ENCODE measurements at places on chromosomes 7 and 10.

DNA sequence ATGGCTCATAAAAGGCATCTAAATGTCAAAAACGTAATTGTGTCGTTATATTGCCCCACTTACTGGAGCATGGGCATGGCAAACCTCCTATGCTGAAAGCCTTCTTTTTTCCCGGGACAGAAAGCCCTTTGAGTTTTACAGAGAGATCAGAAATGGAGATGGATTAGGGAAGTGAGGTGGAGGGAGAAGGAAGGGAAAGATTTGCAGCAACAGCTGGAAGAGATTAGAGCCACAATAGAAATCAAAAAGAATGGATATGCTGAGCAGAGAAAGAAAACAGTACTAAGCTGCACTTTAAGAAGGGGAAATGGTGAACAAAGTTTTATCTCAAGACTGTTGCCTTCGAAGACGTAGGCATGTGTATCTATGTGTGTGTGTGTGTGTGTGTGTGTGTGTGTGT is 97.2 kb upstream of the PCGF5 start:
- no peak for ATAC-seq

GRCh38 chr7:154832557-154833138 is 170.3 kb downstream of the PAXIP1 start:
- no peak for ATAC-seq

GRCh38 chr7:38561166-38561565 is 70.0 kb downstream of the AMPH start:
- ATAC-seq = no peak

GRCh38 chr10:69459101-69459790 is 8.0 kb downstream of the TSPAN15 start:
- ATAC-seq = no peak

- ATAC-seq = no peak
These were observed 463.6 kb downstream of the PLXNA4 start for GRCh38 chr7:132112657-132113056.

GRCh38 chr10:131678171-131678570 is 222.6 kb upstream of the PPP2R2D start:
- ATAC-seq = no peak

DNA sequence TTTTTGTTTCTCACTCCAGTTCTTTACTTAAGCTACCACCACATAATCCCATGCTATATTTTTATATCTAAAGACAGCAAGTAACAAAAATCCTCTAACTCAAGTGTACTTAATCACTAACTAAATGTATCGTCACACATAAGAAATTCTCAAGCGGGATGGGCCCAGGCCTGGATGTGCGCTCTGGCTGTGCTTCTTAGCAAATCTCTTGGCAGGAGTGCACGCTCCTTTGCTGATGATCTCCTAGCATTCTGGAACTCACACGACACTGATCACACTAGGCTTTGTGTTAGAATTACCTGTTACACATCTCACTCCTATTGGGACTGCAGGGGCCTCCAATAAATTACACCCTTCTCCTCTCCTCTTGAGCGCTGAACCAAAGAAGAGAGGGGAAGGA is 46.7 kb upstream of the CALD1 start:
- ATAC-seq = no peak

- no peak for ATAC-seq
These were observed 111.0 kb downstream of the GRID1 start for GRCh38 chr10:86255405-86256251.

GRCh38 chr10:133211959-133212852 is 17.8 kb upstream of the UTF1 start:
- no peak for ATAC-seq

DNA sequence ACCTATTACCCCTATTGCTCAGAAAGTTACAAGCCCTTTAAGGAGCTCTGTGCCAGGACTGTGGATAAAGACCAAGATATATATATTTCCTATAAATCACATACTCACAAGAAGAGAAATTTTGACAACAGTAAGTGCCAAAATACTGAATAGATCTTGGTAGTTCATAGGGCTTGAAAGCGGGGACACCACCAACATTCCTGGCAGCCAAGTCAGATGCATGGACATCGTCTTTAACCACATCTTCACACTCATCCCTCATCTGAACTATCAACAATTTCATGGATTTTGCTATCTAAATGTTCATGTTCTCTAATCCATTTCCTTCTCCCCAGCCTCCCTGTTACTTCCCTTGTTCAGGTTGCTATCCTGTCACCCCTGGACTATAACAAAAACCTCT is 67.5 kb upstream of the LRRC17 start:
- no peak for ATAC-seq

- no peak for ATAC-seq
These were observed 21.5 kb downstream of the POLL start for GRCh38 chr10:101566333-101567164.

DNA sequence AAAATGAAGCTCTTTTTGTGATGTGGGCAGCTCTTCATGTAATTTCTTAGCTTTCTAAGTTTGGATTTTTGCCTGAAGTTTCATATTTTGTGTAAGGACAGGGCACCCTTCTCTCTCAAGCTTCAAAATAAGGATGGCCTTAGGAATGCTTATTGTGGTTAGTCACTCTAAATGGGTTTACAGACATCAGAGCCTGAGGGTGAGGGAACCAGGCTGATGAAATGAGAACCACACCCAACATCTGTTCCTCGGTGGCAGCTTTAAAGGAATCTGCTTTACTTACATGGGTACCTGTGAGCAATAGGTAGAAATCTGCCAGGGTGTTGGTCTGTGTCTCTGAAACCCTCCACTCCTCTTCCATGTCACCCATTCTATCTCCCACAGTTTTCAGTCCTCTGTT is 174.3 kb downstream of the EMX2 start:
- ATAC-seq = no peak

GRCh38 chr7:42469341-42469740 is 232.3 kb upstream of the GLI3 start:
- ATAC-seq = no peak

DNA sequence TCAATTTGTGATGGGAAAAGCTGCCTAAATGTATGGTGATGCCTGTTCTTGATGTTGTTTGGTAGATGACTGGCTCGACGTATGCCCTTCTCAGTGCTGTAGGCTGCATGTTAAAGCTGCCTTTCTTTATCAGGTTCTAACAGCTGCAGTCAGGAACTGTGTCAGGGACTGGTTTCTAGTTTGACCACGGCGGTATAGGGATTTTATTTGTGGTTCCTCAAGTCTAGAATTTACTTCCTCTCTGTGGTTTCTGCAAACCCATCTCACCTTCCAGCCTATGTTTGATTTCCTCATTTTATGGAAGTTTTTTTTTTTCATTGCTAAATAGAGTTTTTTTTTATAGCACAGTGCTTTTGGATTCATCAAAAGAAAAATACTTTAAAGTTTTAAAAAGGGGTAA is 26.5 kb downstream of the LMTK2 start:
- peak; percentile 25 for ATAC-seq

GRCh38 chr7:92832534-92833023 is 3.8 kb downstream of the CDK6 start:
- ATAC-seq = peak; percentile 27

DNA sequence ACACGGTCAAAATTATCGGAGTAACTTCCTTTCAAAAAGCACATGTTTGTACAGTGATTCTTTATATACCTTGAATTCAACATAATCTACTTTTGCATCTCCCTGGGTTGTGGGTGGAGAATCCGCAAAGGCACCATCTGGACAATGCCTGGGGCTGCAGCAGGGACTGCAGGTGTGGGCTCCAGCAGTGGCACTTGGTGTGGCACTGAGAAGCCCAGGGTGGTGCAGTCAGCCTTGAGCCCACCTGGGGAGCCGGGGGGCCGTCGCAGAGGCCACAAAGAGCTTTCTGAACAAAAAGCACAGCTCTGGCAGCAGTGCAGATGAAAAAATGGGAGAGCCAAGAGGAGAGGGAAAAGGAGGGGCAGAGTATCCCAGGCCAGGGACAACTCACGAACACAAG is 22.2 kb downstream of the PARD3 start:
- no peak for ATAC-seq

GRCh38 chr10:131439705-131440104 is 128.2 kb upstream of the TCERG1L start:
- no peak for ATAC-seq

DNA sequence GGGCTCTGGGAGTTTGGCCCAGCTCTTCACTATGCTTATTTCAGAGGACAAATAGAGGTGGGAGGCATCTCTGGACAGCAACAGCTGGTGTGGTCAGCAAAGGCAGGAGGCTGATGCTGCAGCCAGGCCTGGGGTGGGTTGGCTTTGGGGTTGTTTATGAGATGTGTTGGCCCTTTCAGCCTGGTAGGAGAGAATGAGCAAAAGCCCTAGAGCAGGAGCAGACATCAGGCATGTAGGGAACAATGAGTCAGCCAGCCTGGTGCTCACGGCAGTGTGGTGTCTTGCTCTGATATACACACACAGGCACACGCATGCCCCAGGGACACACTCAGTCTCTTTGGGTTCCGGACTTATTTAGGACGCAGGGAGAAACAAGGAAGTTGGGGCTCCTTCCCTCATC is 157.1 kb downstream of the PRKCQ start:
- peak; percentile 97 for ATAC-seq

DNA sequence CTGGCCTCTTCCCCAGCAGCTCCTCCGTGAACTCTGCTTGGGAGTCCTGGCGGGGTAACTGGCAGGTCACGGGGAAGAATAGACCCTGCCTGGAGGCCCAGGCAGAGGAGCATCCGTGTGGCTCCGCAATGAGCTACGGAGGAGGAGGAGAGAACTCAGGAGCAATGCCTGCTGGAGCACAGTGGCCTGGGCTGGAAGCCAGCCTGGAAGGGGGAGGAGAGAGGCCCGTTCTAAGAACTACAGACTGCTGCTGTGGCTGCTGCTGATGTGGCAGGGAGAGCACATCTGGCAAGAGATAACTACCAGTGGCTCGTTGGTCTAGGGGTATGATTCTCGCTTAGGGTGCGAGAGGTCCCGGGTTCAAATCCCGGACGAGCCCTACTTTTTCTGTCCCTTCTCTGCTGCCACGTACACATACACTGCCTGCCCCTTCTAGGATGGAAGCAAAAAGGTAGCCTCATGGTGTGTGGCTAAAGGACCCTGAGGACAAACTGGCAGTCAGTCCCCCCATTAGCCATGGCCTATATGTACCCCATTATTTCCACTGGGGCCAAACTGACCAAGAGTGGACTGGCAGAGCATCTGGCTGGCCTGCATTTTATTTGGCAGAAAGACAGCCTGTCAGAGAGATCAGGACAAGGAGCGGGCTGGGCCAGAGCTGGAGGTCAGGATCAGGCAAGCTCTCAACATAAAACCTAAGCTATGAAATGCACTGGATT is 7.7 kb upstream of the OPN1SW start:
- no peak for ATAC-seq

DNA sequence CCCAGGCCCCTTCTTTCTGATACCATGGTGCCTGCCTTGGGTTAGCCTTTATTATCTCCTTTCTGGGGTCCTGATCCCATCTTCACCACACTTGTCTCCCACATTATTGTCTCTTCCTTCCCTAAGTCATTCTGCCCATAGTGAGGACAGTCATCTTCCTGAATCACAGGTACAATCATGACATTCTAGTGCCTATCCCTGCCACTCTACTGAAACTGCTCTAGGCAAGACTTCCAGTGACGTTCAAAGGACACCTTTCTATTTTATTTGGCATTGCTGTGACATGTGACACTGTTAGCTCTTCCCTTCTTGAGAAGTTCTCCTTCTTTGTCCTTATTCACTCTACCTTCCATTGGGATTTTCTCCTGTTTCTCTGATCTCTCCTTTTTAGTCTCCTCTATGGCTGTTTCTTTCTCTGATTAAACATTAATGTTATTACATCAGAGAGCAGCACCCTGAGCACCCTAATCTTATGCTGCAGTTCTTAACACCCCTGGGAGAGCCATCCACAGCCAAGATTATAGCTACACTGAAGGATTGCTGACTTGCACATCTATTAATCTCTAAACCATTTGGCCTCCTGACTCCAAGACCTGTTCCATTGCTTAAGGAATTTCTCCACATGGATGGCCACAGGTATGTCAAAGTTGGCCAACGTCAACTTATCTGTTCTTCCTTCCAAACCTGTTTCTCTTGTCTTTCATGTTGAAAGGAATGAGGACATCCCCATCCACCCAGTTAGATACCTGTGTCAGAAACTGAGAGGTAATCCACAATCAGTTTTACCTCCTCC is 10.9 kb downstream of the MACC1 start:
- no peak for ATAC-seq

DNA sequence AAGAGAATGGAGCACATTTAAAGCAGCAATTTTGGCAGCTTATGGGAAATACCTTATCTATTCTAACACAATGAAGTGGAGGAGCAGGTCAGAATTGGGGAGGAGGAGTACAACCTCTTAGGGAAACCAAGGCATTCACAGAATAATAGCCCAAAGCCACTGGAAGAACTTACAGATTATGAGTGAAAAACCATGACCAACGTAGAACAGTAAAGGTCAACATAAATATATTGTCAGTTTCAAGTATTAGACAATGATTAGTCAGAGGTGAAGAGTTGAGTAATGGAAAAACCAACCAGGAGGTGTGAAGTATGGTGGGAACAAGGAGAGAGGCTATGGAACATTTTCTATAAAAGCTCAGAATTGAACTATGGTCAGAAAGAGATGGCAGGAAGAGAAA is 304.3 kb upstream of the SP4 start:
- ATAC-seq = peak; percentile 9

DNA sequence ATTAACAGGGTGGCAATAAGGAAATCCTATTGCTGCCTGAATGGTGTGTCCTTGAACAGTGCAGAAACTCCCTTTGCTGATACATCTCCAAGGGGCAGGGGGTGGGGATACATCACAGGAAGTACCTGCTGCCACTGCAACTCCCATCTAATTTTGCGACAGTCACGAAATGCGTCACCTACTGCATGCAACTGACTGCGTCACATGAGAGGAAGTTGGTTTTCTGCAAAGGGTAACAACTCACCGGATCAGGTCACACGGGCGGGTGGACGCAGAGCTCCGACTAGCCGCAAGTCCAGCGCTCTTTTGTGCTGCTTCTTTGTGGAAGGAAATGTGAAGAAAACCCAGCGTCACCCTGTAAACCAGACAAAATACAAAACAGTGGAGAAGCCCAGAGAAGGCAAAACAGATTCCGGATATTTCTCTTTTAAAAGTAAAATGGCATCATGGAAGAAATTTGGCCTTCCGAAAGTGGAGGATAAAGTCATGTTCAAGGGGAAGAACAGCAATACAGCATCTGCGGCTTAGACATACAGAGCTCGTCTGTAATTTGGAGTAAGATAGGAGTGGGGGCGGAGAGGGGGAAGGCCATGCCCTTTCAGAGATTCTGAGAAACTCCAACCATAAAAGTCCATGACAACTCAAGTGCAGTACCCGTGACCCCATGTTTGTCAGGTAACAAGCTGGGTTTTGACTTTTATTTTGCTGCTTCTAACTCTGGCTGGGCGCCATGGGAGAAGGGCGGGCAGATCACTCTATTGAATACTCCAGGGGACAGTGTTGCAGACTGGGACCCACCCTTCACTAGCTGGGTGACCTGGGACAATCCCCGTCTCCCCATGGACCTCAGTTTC is 32.3 kb upstream of the PLEKHS1 start:
- peak; percentile 46 for ATAC-seq

GRCh38 chr7:36686499-36686898 is 37.8 kb downstream of the AOAH start:
- peak; percentile 91 for ATAC-seq

GRCh38 chr10:98919899-98920298 is 315.8 kb downstream of the HPSE2 start:
- ATAC-seq = no peak

- no peak for ATAC-seq
These were observed 3.3 kb upstream of the LRRC27 start for GRCh38 chr10:132328738-132329137.
